ENCODE measurements at places on chromosomes 2 and 18. TPM values are rescaled to one million over a fixed set of nuclear protein-coding genes. Genes with fewer than 3 reads are reported as not detected.

GRCh38 chr18:11366410-11366809 lies 217.0 kb upstream of the PIEZO2 start:
- H3K4me1 ChIP-seq: peaks cover 11% of the 10 kb centered on the region
- peak overlapping the region; percentile 24 for H3K4me3 ChIP-seq
- H3K27ac ChIP-seq: peak overlapping the region; percentile 31
- no peaks in the 10 kb centered on the region for H3K27me3 ChIP-seq
- peak; percentile 67 for DNase-seq
- H3K36me3 ChIP-seq: no peaks in the 10 kb centered on the region

Gene CXCR4
- total RNA-seq: under 0.01 TPM

GRCh38 chr2:36352701-36353100 lies 2.9 kb upstream of the CRIM1 start:
- H3K4me1 ChIP-seq: peaks cover 36% of the 10 kb centered on the region
- H3K36me3 ChIP-seq: peaks cover 3% of the 10 kb centered on the region
- H3K4me3 ChIP-seq: no peak overlapping the region
- no peaks in the 10 kb centered on the region for H3K27me3 ChIP-seq
- peak overlapping the region; percentile 76 for H3K27ac ChIP-seq

DNA sequence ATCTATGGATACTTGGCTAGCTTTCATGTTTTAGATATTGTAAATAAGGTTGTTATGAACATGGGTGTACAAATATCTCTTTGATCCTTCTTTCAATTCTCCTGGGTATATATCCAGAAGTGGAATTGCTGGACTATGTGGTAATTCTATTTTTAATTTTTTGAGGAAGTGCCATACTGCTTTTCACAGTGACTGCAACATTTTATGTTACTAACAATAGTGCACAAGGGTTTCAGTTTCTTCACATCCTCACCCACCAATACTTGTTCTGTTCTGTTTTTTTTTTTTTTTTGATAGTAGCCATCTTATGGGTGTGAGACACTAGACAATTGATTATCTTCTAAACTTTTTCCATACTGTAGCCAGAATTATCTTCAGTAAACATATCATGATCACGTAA lies 17.3 kb upstream of the NEUROD1 start:
- no peak for DNase-seq
- H3K4me3 ChIP-seq: no peak overlapping the region
- H3K27me3 ChIP-seq: peaks cover 3% of the 10 kb centered on the region
- no peaks in the 10 kb centered on the region for H3K36me3 ChIP-seq
- H3K4me1 ChIP-seq: no peaks in the 10 kb centered on the region

DNA sequence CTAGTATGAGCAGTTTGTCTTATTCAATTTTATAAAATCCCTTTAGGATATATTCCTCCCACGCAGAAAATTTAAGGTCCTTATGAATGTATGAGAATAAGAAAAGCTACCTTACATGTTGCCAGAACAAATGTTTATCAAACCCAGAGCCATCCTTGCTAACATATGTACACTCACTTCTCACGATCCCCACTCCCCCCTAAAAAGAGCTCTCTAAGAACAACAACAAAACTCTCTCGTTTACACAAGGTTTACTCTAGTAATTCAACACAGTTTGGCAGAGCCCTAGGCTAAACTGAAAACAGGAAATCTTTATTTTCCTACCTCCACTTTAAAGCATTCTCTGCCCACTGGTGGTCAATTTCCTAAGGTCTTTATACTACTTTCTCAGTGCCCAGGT lies 504.9 kb downstream of the ZEB2 start:
- no peaks in the 10 kb centered on the region for H3K27me3 ChIP-seq
- H3K4me1 ChIP-seq: peaks cover 11% of the 10 kb centered on the region
- H3K27ac ChIP-seq: peak overlapping the region; percentile 69
- DNase-seq: no peak

DNA sequence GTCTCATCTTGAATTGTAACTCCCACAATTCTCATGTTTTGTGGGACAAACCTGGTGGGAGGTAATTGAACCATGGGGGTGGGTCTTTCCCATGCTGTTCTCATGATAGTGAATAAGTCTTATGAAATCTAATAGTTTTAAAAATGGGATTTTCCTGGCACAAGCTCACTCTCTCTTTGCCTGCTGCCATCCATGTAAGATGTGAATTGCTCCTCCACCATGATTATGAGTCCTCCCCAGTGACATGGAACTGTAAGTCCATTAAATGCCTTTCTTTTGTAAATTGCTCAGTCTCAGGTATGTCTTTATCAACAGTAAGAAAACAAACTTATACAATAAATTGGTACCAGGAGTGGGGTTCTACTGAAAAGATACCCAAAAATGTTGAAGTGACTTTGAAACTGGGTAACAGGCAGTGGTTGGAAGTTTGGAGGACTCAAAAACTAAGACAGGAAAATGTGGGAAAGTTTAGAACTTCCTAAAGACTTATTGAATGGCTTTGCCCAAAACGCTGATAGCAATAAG lies 601.4 kb downstream of the ZEB2 start:
- DNase-seq: no peak
- no peaks in the 10 kb centered on the region for H3K36me3 ChIP-seq
- H3K27me3 ChIP-seq: no peaks in the 10 kb centered on the region
- H3K4me3 ChIP-seq: no peak overlapping the region
- H3K4me1 ChIP-seq: no peaks in the 10 kb centered on the region

DNA sequence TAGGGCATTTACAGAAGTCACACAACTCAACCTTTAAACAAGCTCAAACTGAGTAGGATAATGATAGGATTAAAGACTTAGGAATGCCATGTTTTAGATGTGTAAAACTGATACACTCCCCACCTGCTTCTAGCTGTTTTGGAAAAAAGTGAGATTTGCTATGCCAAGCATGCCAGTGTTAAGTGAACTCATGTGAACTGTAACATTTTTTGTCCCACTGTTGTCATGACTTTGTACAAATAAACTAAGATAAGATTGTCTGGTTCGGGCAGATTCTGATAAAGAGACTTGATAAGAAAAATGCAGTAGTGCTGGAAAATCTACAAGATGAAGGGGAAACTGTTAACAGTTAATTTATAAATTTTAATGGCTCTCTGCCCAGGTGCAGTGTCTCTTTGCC lies 66.5 kb downstream of the GLS start:
- no peaks in the 10 kb centered on the region for H3K27me3 ChIP-seq
- no peaks in the 10 kb centered on the region for H3K36me3 ChIP-seq
- peaks cover 30% of the 10 kb centered on the region for H3K4me1 ChIP-seq
- no peak for DNase-seq

DNA sequence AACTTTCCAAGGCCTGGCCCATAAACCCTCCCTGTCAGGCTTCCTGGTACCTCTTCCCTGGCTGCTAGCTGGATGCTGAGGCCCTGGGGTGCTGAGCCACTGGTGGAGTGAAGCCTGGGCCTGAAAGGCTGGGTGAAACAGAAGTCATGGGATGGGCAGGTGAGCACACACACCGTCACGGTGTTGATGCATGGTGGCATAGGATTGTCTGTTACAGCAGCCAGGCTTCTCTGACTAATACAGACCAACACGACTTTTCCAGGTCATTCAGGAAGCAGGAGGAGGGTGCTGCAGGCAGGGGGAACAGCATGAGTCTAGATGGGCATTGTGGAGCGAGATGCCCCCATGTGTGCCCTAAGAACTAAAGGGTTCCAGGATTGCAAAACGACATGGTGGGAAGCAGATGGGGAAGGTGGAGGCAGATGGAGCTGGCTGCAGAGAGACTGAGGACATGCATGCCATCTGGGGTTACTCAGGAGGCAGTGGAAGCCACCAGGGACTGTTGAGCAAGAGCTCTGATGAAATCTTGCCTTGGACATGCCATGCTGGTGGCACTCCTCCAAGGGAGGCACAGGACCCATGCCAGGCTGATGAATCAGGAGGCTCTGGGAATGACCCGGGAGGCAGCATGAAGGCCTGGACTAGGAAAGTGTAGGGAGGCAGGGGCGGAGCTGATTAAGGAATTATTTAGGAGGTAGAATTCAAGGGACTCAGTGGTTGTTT lies 480.9 kb downstream of the TSN start:
- no peak overlapping the region for H3K4me3 ChIP-seq
- H3K27ac ChIP-seq: no peak overlapping the region
- DNase-seq: no peak
- peaks cover 3% of the 10 kb centered on the region for H3K4me1 ChIP-seq
- no peaks in the 10 kb centered on the region for H3K27me3 ChIP-seq

GRCh38 chr18:49544362-49544761 lies 17.5 kb upstream of the LIPG start:
- DNase-seq: no peak
- H3K36me3 ChIP-seq: no peaks in the 10 kb centered on the region
- H3K4me1 ChIP-seq: no peaks in the 10 kb centered on the region
- no peak overlapping the region for H3K4me3 ChIP-seq

Gene GREB1L
- total RNA-seq: 0.36 TPM

Measured in osteoblast (primary cell).